ENCODE measurements at places on chromosomes 7 and 10.

DNA sequence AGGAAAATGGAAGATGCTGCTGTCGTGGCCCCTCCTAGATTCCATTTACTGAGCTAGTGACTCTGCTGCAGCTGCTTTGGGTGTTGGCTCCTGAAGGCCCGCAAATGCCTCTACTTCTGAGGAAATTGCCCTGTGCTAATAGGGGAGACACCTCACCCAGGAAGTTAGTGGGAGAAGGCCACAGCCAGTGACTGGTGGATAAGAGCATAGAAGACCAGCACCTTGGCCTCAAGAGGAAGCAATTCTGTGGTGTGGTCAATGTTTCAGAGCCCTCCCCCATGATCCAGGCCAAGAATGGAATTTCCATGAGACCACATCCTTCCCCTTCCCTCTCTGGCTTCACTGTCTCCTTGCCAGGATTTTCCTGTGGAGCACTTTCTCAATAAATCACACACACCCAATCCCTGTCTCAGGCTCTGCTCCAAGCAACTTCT is 25.0 kb upstream of the FZD1 start:
- DNase-seq: no peak

DNA sequence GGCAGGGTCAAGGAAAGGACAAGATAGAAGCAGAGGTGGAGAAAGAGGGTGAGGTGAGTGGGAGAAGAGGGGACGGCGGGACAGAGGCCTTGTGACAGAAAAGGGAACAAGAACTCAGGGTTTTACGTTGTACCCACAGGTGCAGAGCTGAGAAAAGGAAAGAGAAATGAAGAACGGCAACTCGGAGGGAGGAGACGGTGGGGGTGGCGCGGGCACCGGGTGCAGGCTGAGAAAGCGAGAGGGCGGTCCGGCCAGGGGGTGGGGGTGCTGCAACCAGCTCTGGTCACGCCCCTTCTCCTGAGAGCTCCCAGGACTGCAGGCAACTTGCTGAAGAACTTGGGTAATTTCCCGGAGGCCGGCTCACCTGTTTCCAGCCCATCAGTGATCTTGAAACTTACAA is 65.3 kb downstream of the CARD11 start:
- DNase-seq: peak; percentile 34

DNA sequence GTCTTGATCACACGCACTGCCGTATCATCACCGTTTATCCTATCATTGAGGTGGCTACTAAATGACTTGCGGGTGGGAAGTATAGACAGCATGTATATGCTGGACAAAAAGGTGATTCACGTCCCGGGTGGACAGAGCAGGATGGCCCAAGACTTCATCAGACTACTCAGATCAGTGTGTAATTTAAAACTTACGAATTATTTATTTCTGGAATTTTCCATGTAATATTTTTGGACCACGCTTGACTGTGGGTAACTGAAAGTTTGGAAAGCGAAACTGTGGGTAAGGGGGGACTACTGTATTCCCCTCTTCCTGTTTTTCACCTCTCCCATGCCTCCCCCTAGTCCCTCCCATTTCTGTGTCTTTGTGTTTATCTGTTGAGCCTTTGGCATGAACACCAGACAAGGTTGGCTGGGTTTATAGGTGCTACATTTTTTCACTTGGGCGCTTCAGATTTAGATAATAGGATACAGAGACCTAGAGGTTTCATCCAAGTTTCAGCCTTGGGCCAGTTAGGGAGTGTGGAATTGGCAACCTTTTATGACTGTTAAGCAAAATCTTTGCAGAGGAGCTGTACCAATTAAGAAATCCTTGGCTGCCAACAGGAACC is 55.8 kb downstream of the RBM20 start:
- DNase-seq: no peak

DNA sequence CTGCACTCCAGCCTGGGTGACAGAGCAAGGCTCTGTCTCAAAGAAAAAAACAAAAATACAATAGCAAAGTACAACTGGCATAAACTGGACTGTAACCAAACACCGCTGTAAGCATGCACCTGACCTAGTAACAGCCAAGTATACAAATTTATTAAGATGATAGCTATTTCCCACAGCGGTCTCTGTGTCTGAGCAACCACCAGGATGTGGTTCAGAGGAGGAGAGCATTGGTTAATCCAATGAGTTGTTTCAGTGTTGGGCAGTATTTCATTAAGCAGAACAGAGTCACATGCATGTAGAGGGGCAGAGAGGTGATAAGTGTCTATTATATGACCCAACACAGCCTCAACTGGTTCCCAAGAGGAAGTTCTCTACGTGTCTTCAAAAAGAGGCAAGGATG is 4.0 kb downstream of the SLC16A12 start:
- no peak for DNase-seq

DNA sequence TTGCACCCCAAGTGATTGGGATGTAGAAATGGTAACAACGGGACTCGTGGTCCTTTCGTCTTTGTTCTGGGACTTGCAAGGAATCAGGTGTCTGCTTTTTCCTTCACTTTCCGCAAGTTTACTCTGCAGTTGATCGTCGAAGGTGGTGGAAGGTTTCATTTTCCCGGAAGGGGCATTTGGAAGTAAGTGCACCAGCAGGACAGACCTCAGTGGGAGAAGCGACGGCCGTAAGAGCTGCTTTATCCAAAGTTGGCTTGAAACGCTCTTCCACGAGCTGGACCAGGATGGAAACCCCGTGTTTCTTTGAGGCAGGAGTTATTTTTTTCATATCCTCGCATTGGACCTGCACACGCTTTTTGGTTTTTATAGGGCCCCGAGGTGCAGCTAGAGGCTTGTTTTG is 1.2 kb downstream of the BRI3 start:
- DNase-seq: no peak

GRCh38 chr7:124059375-124059774 is 26.5 kb upstream of the TMEM229A start:
- no peak for DNase-seq

- no peak for DNase-seq
Observed at GRCh38 chr7:123367031-123367430, 167.3 kb upstream of the SLC13A1 start.

GRCh38 chr10:11210211-11210922 is 192.7 kb downstream of the CELF2 start:
- DNase-seq: no peak

DNA sequence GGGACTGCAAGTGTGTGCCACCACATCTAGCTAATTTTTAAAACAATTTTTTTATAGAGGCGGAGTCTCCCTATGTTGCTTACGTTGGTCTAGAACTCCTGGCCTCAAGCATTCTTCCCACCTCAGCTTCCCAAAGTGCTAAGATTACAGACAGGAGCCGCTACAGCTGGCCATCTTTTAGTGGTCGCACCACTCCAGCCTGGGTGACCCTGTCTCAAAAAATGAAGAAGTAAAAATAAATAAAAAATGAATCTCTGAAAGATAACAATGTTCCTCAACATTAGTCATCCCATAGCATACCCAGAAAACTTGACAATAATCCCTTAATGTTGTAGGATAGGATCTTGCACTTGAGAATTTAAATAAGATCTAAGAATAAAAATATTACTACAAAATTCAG is 18.2 kb downstream of the WBP1L start:
- DNase-seq: no peak

DNA sequence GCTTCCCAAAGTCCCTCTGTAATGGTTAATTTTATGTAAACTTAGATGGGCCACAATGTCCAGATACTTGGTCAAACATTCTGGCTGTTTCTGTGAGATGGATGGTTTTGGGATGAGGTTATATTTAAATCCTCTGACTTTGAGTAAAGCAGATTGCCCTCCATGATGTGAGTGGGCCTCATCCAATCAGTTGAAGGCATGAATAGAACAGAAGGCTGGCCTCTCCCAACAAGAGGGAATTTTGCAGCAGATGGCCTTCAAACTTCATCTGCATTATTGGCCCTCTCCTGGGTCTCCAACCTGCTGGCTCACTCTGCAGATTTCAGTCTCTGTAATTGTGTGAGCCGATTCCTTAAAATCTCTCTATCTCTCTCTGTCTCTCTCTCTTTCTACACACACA is 362.3 kb downstream of the GRID1 start:
- DNase-seq: no peak

GRCh38 chr10:48533951-48534720 is 70.7 kb downstream of the ARHGAP22 start:
- no peak for DNase-seq

DNA sequence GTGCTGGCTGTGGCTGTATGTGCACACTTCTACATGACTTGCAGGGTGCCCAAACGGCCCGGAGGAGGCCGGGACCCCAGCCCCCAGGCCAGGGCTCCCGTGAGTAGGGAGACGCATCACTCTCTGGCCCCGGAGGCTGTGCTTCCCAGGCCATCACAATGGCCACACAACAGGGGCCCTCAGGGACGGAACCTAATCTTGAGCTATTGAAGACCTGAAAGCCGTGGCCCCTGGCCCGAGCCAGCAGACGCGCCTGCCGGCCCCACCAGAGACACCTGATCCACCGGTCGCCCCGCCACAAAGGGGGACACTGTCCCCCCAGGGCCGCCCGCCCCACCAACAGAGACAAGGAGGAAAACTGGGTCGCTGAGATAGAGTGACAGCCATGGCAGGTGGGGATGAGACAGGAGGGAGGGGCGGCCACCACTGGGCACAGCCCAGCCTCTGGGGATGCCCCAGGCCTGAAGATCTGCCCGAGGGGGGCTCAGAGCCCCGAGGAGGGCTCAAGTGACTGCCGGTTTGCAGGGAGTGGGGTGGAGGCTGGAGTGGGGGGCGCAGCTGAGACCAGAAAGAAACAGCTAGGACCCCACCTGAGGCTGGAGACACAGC is 10.2 kb upstream of the LFNG start:
- no peak for DNase-seq

GRCh38 chr7:78191475-78192079 is 393.0 kb downstream of the PHTF2 start:
- no peak for DNase-seq

DNA sequence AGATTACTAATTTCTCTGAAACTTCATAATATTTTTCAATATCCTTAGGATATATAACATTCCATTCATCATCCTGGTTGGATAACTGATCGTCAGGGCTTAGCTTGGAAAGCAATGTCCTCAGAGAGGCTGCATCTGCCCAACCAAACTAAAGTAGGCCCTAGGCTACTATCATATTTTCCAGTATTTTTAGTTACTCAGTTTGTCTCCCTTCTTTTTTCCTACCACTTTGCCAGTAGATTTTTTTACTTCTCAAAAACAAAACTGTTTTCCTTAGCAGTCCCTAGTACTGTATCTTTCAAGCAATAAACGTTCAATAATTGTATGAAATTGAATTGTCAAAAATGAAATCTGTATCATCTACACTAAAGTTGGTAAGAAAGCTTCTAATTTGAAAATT is 452.0 kb downstream of the TFEC start:
- no peak for DNase-seq

GRCh38 chr10:110433740-110434139 is 64.0 kb upstream of the DUSP5 start:
- no peak for DNase-seq

DNA sequence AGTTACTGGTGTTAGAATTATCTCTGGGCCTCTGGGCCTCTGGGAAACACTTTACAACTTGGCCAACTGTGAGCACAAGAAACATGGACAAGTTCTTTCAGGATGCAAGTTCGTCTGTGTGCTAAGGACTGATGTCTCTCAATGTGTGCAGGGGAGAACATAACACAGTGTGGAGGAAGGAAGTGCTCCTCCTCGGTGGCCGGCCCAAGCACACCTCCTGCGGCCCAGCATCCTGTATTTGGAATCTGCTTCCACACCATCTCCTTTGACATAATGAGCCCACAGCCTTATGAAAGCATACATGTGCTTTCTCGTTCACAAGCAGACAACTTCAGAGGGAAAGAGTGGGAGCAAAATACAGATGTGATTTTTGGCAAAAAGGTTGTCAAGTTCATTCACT is 59.0 kb downstream of the MTPN start:
- no peak for DNase-seq

DNA sequence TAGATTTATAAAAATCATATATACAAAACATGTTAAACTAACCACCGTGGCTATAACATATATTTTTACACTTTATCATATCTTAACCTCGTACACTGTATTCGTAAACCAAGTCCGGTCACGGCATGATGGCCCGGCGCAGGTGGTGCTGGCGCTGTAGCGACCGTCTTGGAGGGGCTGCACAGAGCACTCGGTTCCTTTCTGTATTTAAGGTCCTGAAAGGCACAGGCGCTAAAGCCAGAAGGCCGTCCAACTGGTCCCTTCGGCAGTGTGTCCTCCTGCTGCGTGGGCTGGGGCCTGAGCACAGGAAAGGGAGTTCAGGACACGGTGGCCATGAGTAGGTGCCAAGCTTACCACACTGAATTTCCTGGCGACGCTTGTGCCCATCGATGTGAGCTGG is 33.8 kb downstream of the AMZ1 start:
- DNase-seq: no peak

- no peak for DNase-seq
Observed at GRCh38 chr10:59829024-59829423, 75.8 kb upstream of the MRLN start.

DNA sequence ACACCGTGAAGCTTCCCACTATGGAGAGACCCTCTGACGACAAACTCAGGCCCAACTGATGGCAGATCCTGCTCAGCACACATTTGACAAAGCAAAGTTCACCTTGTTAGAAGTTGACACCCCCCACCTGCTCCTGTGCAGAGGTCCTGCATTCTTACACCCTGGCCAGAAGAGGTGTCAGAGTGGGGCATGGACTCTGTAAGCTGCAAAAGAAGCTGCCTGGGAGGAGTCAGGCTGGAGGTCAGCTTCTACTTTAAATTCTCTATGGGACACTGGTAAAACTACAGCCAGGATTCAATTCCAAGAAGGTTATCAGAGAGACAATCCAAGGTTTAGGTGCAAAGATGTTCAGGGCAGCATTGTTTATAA is 20.0 kb upstream of the TNS3 start:
- DNase-seq: no peak

DNA sequence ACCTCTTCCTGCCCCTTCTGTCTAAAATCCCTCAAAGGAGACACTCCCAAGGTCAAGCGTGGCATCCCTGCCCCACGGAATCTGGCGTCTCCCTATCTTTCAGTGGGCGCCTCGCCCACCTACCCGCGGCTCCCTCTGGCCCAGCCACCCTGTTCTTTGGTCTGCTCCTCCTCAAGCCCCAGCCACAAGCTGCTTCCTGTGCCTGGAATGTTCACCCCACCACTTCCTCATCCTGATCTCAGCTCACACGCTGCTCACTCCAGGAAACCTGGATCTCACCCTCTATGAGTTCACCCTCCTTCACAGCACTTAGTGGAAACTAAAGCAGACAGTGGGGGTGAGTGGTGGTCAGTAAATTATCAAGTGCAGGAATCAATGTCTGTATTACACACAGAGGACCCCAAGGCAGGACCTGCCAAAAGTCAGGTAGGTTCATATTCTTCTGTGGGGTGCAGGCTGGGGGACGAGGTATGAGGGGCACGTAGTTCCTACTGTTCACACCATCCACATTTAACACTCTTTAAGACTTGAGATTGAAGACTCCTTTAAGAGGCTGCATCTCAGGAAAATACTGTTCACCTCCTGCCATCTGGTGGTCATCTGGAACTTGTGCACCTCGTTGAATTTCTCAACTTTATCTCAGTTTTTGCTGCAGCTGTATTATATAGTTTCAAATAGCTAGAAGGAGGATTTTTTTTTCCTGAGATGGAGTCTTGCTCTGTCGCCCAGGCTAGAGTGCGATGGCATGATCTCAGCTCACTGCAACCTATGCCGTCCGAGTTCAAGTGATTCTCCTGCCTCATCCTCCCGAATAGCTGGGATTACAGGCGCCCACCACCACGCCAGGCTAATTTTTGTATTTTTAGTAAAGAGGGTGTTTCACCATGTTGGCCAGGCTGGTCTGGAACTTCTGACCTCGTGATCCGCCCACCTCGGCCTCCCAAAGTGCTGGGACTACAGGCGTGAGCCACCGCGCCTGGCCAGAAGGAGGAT is 166.6 kb downstream of the ARHGAP21 start:
- DNase-seq: no peak

- no peak for DNase-seq
Observed at GRCh38 chr10:102801978-102802377, 35.2 kb downstream of the CYP17A1 start.

Measured in stimulated activated CD4-positive, alpha-beta T cell treated with anti-CD3 and anti-CD28 coated beads, Interleukin-15, amount 100 ng/mL, for 1 hour (primary cell).